Activated naive CD8-positive, alpha-beta T cell treated with anti-CD3 and anti-CD28 coated beads, Interleukin-2, amount 10 ng/mL, durations not matched to agents 7 days and 5 days (primary cell): ENCODE measurements at places on chromosomes 11 and 22. TPM values are rescaled to one million over a fixed set of nuclear protein-coding genes. Genes with fewer than 3 reads are reported as not detected.

CSNK1E gene
- 98.5 TPM for total RNA-seq

GRCh38 chr11:116890193-116890592, 52.8 kb upstream of the APOA1 start:
- peaks cover 15% of the 10 kb centered on the region for H3K36me3 ChIP-seq
- H3K4me1 ChIP-seq: peaks cover 16% of the 10 kb centered on the region
- DNase-seq: no peak
- H3K27ac ChIP-seq: peak overlapping the region; percentile 83
- H3K27me3 ChIP-seq: no peaks in the 10 kb centered on the region

DNA sequence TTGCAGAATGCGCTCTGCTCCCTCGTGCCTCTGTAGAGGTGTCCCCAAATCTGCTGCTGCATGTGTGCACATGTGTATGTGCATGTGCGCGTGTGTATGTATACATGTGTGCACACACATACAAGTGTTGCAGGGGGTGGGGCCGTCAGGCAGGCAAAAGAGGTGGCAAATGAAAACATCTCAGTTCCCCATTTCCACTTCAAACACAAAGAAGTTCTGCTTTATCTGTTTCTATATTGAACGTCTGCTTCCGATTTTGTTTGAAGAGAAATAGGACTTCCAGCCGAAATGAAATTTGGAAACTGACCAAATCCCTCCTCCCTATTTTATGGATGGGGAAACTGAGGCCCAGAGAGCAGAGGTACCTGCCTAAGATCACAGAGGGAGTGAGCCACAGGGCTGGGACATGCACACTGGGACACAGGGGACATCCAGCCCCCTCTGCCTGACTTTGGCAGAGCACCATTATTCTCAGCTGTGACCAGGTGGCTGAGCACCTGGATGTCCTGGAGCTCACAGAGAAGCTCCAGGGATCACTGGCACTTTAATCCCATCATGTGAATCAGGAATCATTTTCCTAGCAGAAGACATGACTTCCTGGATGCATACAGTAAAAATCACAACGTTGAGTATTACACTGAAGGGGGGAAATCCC, 41.2 kb upstream of the ALX4 start:
- DNase-seq: no peak
- H3K36me3 ChIP-seq: no peaks in the 10 kb centered on the region
- H3K4me3 ChIP-seq: no peak overlapping the region
- H3K27ac ChIP-seq: no peak overlapping the region
- H3K27me3 ChIP-seq: peaks cover 18% of the 10 kb centered on the region
- H3K4me1 ChIP-seq: no peaks in the 10 kb centered on the region

TRIM6 gene
- total RNA-seq: 2.7 TPM

- no peak overlapping the region for H3K27ac ChIP-seq
- H3K27me3 ChIP-seq: no peaks in the 10 kb centered on the region
- H3K4me3 ChIP-seq: no peak overlapping the region
- H3K4me1 ChIP-seq: no peaks in the 10 kb centered on the region
Measured at GRCh38 chr22:48782326-48782725, 1045.3 kb downstream of the BRD1 start.

- no peak overlapping the region for H3K27ac ChIP-seq
- peaks cover 14% of the 10 kb centered on the region for H3K27me3 ChIP-seq
Measured at GRCh38 chr11:126444072-126444471, 88.6 kb downstream of the ST3GAL4 start.

DNA sequence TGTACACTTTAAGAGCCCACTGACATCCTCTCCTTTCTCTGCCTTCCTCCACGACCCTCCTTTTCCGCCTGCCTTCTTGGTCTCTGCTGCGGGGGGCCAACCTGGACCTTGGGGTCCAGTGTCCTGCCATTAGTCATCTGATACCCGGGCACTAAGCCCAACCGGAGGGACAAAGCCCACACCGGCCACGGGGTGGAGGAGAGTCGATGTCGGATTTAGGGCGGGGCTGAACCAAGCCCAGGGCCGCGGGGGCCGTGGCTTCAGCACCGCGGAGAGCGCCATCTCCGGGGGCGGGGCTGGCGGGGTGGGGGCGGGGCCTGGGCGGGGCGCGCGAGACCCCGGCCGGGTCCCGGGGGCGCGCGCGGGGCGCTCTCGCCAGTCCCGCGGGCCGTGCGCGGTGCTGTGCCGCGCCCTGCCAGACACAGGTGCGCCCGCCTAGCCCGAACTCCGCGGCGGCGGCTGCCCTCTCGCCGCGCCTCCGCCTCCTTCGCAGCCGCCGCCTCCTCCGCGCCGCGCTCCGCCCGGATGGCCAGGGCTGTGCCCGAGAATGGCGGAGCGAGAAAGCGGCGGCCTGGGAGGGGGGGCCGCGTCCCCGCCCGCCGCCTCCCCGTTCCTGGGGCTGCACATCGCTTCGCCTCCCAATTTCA, at the start of gene MAPK8IP1:
MAPK8IP1 (plus strand) TSS at position 378 of the 647 bp plus-strand sequence; CDS start at position 548, 170 bp downstream.
- no peak within 1 kb of the TSS for H3K27ac ChIP-seq
- H3K4me3 ChIP-seq: peak within 1 kb of the TSS; percentile 73
- peaks cover 4% of the 10 kb centered on the region for H3K4me1 ChIP-seq
- H3K36me3 ChIP-seq: no peaks in the 10 kb centered on the region
- peak; percentile 80 for DNase-seq

DEUP1 gene
- total RNA-seq: not detected

GRCh38 chr11:134369656-134370525, 38.1 kb downstream of the GLB1L2 start:
- H3K4me1 ChIP-seq: no peaks in the 10 kb centered on the region
- no peak overlapping the region for H3K4me3 ChIP-seq
- DNase-seq: no peak
- H3K36me3 ChIP-seq: no peaks in the 10 kb centered on the region
- no peak overlapping the region for H3K27ac ChIP-seq

DNA sequence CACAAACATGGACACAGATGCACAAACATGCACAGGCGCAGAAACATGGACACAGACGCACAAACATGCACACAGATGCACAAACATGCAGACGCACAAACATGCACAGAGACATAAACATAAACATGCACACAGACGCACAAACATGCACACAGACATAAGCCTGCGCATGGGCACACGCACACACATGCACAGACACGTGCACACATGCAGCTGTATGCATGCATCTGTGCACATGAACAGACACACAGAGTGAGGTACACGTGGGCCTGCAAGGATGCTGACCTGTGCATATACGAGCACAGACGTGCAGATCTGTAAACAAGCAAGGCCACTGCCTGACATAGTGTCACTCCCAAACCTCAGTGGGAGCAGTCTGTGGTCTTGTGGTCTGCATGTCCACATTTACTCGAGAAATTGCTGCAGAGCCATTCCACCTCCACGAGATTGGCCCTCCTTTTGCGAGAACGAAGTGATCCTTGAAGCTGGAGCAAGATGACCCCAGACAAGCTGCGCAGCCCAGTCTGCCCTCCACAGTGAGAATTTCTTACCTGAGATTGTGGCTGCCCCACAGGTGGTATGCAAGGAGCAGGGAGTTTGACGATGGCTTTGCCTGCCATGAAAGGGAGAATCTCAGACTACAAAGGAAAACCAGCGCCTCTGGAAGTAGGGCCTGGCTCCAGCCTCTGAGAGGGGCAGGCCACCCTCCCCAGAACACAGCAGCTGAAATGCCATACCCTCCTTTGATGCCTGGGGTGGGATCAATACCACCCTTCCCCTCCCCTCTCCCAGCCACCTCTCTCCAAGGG, 299.9 kb downstream of the BRD1 start:
- H3K4me1 ChIP-seq: peaks cover 2% of the 10 kb centered on the region
- H3K27me3 ChIP-seq: no peaks in the 10 kb centered on the region
- H3K4me3 ChIP-seq: no peak overlapping the region
- no peak overlapping the region for H3K27ac ChIP-seq

CHRM1 gene
- total RNA-seq: not detected

OLFML1 gene
- not detected for total RNA-seq

GRCh38 chr11:78061088-78061920, 2.4 kb upstream of the THRSP start:
- DNase-seq: no peak
- no peak overlapping the region for H3K27ac ChIP-seq
- H3K4me3 ChIP-seq: no peak overlapping the region
- H3K4me1 ChIP-seq: no peaks in the 10 kb centered on the region

DNA sequence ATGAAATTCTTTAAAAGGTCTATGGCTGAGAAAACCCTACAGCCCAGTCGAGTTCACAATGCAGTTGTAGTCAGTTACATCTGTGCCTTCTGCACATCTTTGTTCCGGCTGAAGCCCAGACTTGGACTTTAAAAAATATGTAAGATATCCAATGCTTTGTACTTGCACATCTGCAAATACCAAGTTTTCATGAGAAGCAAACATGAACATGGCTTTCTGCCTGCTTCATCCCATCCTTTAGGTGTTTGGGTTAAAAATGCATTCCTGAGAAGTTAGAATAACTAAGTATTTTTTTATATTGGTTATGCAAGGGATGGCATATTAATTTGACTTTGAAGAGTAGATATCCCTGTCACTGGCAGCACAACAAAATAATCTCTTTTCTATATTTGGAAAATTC, 528.4 kb downstream of the METTL15 start:
- H3K27ac ChIP-seq: no peak overlapping the region
- no peaks in the 10 kb centered on the region for H3K4me1 ChIP-seq
- DNase-seq: no peak
- H3K27me3 ChIP-seq: no peaks in the 10 kb centered on the region
- H3K36me3 ChIP-seq: no peaks in the 10 kb centered on the region

- H3K4me3 ChIP-seq: no peak overlapping the region
- peaks cover 7% of the 10 kb centered on the region for H3K27me3 ChIP-seq
- no peak for DNase-seq
- H3K27ac ChIP-seq: no peak overlapping the region
Measured at GRCh38 chr11:119614222-119615002, 114.6 kb downstream of the NECTIN1 start.

- peaks cover 9% of the 10 kb centered on the region for H3K27me3 ChIP-seq
- peaks cover 5% of the 10 kb centered on the region for H3K4me1 ChIP-seq
- H3K4me3 ChIP-seq: peak overlapping the region; percentile 79
- DNase-seq: peak; percentile 72
Measured at GRCh38 chr11:13486926-13487660, 8.7 kb downstream of the PTH start.

- no peak overlapping the region for H3K27ac ChIP-seq
- peaks cover 15% of the 10 kb centered on the region for H3K27me3 ChIP-seq
- no peak overlapping the region for H3K4me3 ChIP-seq
Measured at GRCh38 chr22:36738416-36739020, 35.0 kb upstream of the CACNG2 start.
